ENCODE measurements at places on chromosomes 7 and 10.

GRCh38 chr7:23604296-23604640, 7.1 kb downstream of the CCDC126 start:
- no peak for DNase-seq

GRCh38 chr7:17339139-17339538, 40.7 kb downstream of the AHR start:
- DNase-seq = no peak

DNA sequence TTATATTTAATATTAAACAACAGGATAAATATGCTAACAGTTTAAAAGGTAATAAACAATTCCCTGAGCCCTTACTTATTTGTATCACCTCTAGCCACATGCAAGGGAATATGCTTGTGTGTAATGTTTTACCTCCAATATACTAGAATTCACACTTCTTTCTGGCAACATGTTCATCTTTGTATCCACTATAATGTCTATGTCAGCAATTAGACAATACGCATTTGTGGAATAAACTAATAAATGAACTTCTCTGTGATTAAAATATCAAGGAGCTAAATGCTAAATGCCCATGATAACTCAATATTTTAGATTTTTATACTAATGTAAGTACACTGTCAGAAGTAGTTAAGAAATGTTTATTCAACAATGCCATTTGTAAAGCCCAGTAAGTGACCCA, 350.5 kb downstream of the DGKB start:
- DNase-seq = no peak

DNA sequence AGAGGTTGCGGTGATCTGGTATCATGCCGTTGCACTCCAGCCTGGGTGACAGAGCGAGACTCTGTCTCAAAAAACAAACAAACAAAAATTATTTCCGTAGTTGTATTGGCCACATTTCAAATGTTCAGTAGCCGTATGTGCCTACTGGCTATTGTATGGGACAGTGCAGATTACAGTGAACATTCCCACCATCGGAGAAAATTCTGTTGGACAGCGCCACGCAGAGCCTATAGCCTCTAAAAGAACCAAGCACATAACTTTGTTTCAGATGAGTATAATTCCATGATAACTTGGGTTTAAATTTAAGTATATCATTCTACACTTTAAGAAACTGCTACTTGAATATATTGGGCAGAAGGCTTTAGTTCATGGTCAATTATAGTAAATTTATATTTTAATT, 5.4 kb downstream of the TMEM178B start:
- no peak for DNase-seq

DNA sequence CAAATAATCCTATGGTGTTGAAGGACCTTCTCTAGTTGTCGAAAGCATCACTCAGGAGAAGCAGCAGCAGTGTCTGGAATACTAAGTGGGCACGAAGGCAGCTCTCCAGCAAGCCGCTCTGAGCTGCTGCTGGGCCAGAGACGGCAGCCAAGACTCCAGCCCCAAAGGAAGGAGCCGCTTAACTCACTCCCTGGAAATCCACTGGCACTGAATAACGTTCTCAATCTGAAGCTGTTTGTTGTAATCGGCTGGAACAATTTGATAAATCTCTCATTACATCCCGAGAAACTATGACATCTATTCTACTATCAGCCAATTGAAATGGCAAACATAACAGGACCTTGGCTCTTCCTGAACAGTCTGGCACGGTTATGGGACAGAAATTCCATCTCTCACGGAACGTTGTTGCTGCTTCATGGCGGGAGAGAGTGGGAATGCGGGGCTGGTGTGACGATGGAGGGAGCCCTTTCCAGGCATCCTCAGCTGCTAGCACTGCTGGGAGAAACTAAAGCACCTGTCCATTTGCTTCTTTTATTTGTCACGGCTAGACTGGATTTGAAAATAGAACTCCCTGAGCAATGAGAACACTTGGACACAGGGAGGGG, 331.5 kb upstream of the RNF32 start:
- no peak for DNase-seq

DNA sequence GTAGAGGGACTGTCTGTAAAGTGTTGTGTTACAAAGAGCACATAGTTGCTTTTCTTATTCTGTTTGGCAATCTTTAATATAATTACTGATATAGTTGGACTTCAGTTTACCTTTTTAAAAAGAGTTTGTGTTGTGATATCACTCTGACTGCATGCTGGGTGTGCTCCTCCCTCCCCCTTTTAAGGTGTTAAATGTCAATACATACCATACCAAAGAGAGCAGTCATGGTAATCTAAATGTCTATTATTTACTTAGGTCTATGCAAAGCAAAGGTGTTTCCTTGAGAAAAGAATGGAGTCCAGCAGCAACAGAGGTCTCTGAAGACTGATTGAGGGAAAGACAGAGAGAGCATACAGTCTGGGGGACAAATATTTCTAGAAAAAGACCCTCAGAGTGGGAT, 275.1 kb upstream of the NRP1 start:
- no peak for DNase-seq

GRCh38 chr10:23106331-23107072, 11.1 kb downstream of the MSRB2 start:
- DNase-seq = no peak

- DNase-seq = no peak
Observed at GRCh38 chr7:83934118-83934734, 260.4 kb downstream of the SEMA3A start.

- DNase-seq = no peak
Observed at GRCh38 chr10:59088912-59089573, 87.4 kb upstream of the PHYHIPL start.

DNA sequence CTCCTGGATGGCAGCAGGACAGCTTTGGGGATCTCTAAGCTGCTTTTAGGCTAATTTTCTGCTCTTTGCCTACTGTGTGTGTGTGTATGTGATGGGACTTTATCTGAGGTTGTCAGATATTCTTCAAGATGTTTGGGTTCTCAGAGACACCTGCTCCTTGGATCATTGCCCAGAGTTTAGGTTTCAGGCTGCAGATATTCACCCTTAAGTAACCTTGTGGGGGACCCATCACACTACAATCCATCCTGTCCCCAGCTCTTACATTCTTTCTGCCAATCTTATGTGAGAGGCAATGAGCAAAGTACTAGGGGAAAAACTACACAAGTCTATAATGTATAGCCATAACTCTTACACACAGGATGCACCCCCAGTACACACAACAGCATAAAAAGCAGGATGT, 263.0 kb upstream of the ZWINT start:
- DNase-seq = no peak

DNA sequence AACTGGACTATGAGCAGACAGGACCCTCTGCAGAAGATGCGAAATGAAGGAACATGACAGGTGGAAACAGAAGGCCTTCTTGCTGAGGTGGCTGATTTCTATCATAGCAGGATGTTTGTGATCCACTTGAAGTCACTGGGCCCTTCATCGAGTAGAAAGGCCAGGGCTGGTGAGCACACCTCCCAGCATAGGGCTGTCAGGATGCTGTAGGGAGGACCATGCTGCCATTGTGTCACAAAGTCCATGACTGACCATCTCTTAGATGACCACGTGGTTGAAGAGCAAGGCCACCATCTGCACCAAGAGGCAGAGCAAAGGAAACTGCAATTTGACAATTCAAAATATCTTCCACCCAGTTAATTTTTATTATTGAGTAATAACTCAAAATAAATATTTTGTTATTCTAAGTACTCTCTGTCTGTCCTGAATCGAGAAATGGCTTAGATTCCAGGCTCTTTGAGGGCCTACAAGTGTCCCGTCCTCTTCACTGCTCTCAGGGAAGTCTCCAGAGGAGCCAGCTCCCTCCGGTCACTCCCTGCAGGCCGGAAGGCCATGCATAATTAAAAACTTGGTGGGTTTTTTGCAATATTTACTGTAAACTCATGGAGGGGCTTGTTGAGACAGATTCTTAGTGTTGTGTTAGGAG, 249.3 kb upstream of the ZMIZ1 start:
- DNase-seq = no peak

GRCh38 chr7:884191-885003, 8.0 kb downstream of the GET4 start:
- peak; percentile 54 for DNase-seq

DNA sequence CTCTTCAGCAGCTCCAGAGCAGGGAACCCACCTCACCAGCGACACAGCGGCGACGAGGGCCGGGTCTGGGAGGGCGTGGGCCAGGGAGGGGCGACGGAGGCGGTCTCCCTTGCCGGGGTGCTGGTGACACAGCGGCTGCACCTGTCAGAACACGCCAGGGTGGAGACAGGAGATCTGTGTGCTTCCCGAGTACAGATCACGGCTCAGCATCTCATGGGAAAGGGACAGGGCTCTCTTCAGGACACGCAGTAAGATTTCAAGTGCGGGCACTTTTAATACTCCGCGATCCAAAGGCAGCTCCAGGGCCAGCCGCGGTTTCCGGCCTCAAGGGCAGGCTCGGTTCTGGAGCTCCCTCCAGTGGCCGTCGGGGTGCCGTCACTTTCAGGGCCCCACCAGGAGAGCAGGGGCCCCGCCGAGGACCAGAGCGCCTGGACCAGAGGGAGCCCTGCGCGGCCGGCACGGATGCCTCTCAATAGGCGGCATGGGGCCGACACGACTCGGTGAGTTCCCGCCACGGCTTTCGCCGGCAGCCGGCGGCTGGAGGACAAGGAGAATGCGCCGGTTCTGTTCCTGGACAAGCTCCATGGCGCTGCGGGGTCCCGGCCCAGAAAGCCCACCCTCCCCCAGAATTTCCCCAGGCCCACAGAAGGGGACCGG, 21.4 kb downstream of the GPR146 start:
- no peak for DNase-seq

- DNase-seq = no peak
Observed at GRCh38 chr7:15709978-15710377, 23.5 kb upstream of the MEOX2 start.

GRCh38 chr10:62075414-62075813, 173.9 kb downstream of the ARID5B start:
- DNase-seq = no peak

- DNase-seq = no peak
Observed at GRCh38 chr10:51619365-51619764, 80.0 kb downstream of the CSTF2T start.

- no peak for DNase-seq
Observed at GRCh38 chr7:5320802-5321396, 38.2 kb downstream of the SLC29A4 start.

GRCh38 chr10:118542745-118543144, 52.7 kb downstream of the PRLHR start:
- no peak for DNase-seq

DNA sequence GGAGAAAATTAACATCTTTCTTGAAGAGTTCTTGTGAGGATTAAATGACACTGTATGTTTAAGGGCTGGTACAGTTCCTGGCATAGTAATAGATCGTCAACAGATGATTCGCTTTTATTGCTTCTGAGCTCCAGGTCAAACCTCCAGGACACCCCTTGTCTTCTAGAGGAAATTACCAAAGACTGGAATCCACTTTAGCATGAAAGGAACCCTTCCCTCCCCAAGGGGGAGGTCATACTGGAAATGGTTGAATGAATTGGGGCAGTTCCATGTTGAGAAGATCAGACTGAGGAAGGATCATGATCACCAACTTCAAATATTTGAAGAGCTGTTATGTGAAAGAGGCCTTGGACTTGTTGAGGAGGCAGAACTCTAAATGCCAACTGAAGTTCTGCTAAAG, 8.9 kb downstream of the NFE2L3 start:
- DNase-seq = no peak

DNA sequence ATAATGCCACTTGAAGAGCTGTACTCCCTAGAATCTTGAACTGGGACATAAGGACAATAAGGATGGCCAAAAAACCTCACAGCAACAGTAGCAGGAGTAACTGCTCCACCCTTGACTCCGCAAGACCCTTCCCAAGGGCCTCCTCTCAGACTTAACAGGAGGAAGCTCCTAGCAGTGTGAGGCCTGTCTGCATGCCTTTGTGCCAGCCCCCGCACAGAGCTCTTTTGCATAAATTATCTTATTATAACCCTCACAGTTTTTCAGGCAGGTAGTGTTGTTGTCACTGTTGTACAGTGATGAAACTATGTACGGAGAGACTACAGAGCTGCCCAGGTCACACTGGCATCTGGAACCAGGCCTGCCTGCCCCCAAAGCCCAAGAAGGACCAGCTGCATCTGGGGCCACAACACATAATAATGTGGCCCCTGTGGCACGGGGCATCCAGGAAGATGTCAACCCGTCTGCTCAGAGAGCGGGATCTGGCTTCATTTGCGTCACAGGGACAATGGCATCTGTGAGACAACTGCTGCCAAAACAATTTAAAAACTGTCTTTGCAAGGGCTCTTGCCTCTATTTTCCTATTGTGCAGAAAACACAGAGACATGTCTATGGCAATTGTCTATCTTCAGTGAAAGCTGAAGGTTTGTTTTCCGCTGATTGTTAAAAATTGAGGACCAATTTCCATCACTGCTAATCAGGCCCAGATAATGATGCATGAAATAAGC, 249.3 kb upstream of the GRB10 start:
- DNase-seq = no peak

GRCh38 chr10:132962623-132963429, 20.5 kb upstream of the CFAP46 start:
- DNase-seq = no peak

DNA sequence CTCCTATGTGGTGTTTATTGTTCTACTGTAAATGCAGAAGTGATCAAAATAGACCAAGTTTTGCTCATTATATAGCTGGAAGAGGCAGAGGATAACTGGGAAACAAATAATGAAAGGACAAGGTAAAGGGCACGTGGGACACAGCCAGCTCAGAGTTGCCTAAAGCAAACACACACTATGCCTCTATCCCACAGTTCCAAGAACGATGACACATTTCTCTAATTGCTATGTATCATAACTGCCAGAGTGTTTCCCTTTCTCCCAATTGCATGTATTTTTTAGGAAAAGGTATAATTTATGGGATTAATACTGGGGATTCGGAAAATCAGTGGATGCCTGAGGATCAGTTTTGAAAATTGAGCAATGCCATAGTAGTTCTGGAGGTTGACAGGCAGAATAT, 49.0 kb downstream of the CCDC71L start:
- no peak for DNase-seq

GRCh38 chr10:43322769-43323168, 48.7 kb upstream of the FXYD4 start:
- DNase-seq = no peak

DNA sequence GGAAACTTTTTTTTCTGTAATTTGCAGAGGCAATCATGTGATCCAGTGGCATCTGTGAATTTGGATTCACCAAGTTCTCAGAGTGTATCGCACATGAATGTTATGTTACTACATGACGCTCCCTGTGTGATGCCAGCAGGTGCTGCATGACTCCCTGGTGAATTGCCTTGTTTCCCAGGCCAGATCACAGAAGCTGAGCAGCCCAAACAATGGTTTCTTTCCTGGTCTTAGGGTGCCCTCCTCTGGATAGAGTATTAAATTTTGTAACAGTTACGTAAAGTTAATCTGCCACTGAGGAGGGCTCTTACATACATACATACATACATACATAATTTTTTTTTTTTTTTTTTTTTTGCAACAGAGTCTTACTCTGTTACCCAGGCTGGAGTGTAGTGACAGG, 3.6 kb downstream of the ZSCAN21 start:
- DNase-seq = peak; percentile 59

- no peak for DNase-seq
Observed at GRCh38 chr10:8365935-8366911, 311.7 kb downstream of the GATA3 start.

Data from LNCaP clone FGC (cell line).